Germinal center (tissue), 1 donor: ENCODE measurements at places on chromosomes 7 and 10.

DNA sequence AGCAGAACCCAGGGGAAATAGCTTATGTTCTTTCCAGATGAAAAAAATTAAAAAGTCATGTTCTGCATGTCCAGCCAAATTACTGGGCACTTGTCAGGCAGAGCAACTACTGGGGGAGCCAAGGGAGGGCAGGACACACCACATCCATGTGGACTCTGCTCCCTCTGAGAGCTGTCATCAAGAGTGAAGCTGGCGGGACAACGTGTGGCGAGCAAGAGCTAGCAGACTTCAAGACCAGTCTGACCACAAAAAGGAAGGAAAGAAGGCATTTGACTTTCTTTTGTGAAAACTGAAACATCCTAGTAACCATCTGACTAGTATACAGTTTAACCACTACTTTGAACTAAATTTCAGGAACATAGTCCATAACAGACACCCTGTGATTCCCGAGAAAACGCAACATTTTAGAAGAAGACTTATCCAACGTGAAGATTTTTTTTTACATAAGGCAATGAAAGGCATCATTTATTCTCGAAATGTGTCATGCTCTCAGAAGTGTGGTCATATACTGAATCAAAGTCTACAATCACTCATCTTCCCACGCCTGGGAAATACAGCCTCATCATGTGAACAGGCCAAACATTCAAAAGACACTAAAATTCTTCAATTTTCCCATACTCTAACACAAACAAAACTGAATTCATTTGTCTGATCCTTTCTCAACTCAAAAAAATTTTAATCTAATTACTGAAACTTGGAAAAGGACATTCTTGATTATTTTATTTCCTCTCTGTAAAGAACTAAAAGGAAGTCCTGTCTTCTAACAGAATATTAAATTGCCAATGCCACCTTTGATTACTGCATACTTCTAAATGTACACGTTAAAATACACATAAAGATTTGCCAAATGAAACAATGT, 15.5 kb downstream of the CYTH3 start:
- no peak for DNase-seq

DNA sequence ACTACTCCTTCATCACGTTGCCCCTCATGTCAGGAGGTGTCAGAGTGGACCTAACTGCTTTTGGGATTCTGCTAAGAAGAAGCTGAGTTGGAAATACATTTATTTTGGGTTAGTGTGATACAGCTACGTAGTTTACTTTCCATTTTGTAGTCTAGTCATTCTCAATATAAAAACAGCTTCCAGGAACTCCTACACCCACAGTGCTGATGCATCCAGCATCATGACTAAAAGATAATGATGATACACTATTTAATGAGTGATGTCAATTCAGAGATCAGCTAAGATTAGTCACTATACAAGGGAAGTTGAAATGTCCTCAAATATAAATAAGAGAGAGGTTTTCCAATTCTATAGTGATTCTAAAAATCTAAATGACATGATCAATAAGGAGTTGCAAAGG, 264.2 kb upstream of the SLC26A5 start:
- DNase-seq = no peak

GRCh38 chr10:70585578-70586169, 16.9 kb downstream of the PRF1 start:
- no peak for DNase-seq

DNA sequence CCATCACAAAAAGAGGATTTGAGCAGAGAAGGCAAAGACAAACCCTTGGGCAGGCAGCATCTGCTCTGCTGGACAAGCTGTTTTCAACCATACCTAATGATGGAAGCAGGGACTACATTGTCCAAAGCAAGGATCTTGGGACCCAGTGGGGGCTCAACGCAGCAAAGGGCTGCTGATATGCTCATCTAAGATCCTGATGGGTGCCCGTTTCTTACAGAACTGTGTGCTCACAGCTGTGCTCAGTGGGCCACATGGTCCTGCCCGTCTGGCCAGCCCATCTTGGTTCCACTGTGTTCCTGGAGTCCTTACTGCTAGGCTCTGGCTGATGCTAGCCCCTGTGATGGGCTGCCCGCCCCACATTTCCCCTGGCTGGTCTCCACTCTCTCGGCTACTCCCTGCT, 36.1 kb downstream of the GPRIN2 start:
- no peak for DNase-seq

DNA sequence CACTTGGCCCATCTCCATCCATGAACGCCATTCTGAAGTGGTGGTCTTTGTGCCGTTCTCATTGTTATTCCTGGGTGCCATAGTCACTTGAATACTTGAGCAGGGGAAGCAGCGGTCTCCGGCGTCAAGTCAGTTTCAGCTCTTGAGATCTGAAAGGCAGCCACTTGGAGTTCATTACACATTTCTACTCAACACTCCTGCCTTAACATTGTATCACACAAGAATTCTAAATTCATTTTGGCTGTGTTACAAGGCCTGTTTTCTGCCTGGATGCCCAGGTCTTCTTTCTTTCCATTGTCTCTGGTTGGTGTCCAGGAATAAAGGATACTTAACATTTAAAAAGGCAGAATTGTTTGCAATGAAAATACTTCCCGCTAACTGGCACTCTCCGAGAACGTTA, 69.0 kb upstream of the RAB11FIP2 start:
- no peak for DNase-seq

DNA sequence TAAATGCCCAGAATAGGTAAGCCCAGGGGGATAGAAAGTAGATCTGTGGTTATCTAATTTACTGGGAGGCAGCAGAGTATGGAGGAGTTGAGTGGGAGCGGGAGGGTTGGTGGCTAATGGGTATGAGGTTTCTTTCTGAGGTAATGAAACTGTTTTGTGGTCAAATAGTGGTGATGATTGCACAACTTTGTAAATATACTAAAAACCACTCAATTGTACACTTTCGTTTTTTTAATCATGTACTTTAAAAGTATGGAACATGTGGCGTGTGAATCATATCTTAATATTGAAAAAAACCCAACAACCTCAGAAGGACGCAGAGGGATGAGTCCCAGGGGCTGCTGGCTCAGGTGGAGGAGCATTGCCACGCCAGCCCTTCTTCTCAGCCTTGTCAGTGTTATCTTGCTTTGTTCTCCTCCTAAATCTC, 118.1 kb downstream of the WDR11 start:
- DNase-seq = no peak

DNA sequence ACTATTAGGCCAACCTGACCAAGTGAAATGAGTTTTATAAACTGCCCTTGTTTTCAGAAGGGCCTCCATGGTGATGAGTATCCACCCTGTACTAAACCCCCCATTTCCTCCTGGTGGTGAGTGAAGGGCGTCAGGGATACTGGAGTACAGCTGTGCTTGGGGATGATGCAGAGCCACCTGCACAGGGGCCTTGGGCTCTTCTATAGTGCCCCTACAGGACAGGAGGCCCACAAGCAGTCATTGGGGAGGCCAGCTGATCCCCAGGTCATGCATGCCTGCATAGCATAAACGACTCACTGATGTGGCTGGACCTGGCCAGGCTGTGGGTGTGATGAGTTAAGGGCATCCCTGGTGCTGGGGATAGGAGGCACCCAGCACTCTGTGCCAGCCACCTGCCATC, 114.1 kb upstream of the CELF2 start:
- DNase-seq = no peak

DNA sequence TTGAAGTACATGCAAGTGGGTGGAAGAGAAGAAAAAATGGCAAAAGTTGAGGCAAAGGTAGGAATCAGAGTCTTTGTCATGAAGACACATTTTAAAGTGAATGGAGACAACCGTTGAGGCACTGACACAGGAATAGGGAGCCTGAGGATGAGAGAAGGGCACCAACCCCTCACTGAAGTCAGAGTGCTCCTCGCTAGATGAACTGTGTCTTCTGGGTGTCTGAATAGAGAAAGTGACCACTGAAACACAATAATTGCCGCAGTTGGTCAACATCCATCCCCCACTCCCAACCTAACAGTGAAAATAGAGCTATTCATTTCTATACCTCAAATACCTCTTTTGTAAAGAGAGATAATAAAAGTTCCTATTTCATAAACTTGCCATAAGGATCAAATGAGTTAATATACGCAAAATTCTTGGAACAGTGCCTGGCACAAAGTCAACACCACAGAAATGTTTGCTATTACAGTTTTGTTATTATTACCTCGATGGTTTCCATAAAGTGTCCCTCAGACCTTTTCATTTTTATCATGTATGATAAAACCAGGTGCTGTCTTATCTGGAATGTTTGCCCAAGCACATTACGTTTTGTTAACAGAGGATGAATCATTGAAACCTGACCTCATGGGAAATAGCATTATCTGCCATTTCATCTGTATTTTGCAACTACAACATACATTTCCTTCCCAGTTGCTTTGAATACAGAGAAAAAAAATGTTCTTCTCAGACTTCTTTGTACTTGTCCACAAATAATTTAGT, 61.8 kb upstream of the SP4 start:
- no peak for DNase-seq

GRCh38 chr10:78964952-78965633, 103.7 kb upstream of the ZMIZ1 start:
- no peak for DNase-seq

- DNase-seq = no peak
Observed at GRCh38 chr10:95289921-95290421, 832 bp downstream of the PDLIM1 start.

DNA sequence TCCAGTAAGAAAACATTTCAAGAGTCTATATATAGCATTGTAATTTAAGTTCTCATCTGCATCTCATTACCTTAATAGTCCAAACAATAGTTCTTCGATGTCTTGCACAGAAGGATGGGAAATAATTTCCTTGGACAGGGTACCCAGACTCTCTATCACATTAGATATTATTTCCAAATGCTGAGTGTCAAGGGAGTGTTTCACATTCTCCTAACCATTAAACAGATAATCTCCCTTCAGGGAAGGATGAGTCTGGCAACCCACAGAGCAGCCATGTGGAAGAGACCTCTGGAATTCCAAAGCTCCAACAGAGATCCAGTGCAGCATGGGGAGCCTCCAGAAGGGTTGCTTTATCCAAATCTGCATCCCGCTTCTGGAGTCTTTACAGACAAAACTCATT, 89.6 kb downstream of the FZD1 start:
- DNase-seq = no peak

- no peak for DNase-seq
Observed at GRCh38 chr10:89532476-89532875, 2.9 kb downstream of the SLC16A12 start.

GRCh38 chr10:12473491-12473890, 124.1 kb downstream of the CAMK1D start:
- DNase-seq = no peak

DNA sequence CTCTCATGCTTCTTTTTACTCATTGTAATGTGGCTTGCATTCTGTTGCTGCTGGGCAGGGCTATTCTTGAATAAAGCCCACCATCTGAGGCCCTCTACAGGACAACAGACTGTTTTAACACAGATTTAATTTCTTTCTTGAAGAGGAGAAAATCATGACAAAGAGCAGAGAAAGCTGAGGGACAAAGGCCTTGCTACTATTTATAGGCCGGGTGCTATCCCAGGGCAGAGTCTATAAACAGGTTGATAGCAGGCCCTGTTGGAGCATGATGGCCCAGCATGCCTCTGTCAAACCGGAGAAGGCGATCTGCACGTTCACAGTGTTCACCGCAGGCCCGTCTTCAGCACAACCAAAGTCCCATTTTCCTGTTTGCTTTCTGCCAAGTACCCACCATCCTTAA, 3.0 kb downstream of the VIPR2 start:
- no peak for DNase-seq

DNA sequence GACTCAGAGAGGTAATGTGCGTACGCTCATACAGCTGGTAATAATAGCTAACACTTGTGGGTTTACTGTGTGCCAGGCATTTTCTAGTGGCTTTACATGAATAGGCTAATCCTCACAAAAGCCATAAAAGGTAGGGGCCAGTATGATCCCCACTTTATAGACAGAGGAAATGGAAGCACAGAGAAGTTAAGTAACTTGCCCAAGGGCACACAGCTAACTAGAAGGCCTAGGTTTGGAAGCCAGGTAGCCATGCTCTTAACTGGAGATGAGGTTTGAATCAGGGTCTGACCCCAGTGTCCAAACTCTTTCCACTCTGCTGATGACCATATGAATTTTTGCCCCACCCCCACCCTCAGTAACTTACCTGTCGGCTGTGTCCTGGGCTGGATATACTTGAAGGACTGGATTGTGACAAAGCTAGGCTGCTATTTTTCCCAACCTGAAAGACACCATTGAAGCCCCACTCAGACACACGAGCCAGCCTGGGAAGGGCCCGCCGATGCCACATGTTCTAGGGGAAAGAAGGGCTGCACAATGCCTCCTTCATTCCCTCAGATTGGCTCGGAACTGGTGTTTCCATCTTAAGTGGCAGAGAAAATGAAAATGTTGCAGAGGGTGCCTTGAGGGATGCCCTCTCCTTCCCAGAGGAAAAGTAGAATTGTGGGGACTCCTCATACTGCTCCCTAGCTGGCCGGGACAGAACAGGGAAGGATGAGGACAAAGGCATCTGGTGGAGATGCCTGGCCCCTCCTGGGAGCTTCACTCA, 29.1 kb upstream of the EFCAB10 start:
- DNase-seq = no peak

- no peak for DNase-seq
Observed at GRCh38 chr7:43876976-43877745, 7.8 kb upstream of the MRPS24 start.

GRCh38 chr10:79203833-79204232, 135.1 kb downstream of the ZMIZ1 start:
- DNase-seq = no peak

DNA sequence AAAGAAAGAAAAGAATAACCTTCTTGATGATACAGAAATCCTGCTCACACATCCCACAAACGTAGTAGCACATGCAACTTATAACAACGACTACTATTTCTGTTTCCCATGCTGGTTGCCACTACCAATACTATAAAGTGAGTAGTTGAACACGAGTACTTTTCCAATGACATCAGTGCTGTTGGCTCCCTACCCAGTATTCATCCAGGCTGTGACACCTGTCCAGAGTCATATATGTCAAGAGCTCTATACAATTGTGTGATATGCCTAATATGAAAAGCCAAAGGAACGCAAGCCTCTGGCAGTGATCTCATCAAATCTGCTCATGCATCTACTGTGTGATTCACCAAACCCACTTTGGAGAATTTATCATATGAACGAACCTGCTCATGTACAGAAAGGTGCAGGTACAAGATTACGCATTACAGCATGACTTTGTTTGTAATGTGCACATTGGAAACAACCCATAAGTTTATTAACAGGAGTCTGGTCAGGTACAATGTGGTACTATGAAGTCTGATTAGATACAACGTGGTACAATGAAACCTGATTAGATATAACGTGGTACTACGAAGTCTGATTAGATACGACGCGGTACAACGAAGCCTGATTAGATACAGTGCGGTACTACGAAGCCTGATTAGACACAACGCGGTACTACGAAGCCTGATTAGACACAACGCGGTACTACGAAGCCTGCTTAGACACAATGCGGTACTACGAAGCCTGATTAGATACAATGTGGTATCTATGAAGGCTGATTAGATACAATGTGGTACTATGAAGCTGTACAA, 5.8 kb upstream of the ITIH5 start:
- DNase-seq = no peak

GRCh38 chr7:81618396-81619014, 151.3 kb downstream of the HGF start:
- DNase-seq = no peak

- DNase-seq = no peak
Observed at GRCh38 chr10:103467406-103467805, 8.7 kb upstream of the CALHM1 start.

- DNase-seq = no peak
Observed at GRCh38 chr7:150399421-150400007, 20.4 kb downstream of the ZNF775 start.

- DNase-seq = no peak
Observed at GRCh38 chr7:91045606-91046005, 218.6 kb upstream of the FZD1 start.
